Stimulated activated CD4-positive, alpha-beta T cell treated with anti-CD3 and anti-CD28 coated beads, Interleukin-12 subunit alpha, Interleukin-12 subunit beta, amount 100 ng/mL, for 48 hours (primary cell): ENCODE measurements at places on chromosomes 4 and X.

DNA sequence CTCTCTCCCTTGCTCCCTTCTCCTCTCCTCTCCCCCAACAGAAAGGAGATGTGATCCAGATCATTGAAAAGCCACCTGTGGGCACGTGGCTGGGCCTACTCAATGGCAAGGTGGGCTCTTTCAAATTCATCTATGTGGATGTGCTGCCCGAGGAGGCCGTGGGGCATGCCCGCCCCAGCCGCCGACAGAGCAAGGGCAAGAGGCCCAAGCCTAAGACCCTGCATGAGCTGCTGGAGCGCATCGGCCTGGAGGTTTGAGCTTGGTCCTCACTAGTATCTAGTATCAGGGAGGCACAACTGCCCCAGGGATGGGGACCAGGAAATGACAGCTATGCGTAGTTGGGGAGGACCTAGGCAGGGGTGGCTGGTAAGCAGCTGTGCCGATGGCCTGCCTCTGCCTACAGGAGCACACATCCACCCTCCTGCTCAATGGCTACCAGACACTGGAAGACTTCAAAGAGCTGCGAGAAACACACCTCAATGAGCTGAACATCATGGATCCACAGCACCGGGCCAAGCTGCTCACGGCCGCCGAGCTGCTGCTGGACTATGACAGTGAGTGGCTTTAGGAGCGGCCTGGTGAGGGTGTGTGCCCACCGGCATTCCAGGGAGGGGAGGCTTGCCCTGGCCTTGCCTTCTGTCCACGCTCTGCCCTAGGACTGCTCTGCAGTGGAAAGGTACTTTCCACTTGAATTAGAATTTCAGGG lies 13.0 kb downstream of the SASH3 start:
- no peak for DNase-seq

- no peak for DNase-seq
These were observed 30.0 kb downstream of the ZCCHC12 start for GRCh38 chrX:118853596-118853995.

DNA sequence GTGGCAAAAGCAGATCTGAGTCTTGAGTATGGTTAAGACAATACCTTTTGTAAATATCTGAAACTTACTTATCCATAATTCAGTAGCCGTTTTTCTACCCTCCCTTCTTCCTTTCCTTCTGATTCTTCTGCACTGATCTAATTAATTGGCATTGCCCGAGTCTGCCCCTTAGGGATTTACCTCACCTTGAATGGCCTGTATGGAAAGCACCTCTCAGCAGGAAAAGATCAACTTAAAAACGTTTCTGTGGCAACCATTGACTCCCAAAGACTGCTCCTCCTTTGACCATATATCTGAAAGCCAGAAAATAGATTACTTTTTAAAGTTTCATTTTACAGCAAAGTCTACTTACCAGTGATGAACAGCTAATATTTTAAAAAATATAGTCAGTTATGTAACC lies 496.5 kb upstream of the LCORL start:
- no peak for DNase-seq

GRCh38 chrX:154712781-154713740 lies 37.8 kb downstream of the GAB3 start:
- DNase-seq: no peak

DNA sequence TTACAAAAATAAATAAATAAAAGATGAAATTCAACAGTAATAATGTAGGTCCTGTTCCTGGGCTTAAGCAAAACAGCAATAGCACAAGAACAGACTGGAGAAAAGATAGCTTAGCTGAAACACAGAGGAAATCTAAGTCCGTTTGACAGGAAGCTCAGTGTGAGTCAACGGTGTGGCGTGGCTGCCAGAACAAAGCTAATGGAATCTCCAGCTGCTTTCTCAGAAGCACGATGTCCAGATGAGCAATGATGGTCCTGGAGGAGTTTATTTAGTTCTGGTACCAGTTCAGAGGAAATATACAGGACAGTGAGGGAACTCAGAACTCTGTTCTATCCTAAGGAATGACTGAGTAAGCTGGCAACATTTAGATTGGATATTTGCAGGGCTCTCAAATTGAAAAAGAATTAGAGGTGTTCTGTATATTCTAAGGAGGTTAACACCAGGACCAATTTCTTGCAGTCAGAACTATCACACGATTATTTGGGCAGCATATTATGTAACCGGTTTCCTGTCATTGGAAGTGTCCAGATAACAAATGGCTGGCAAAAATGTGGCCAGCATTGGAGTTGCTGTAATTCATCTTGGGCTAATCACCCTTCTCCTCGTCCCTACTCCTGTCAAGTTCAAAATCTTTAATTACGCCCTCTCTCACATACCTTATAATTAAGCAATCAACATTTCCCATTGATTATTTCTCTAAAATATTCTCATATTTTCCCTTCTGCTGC lies 12.7 kb downstream of the GAB3 start:
- DNase-seq: no peak

- DNase-seq: no peak
These were observed 80.7 kb upstream of the IGFBP7 start for GRCh38 chr4:57190601-57191481.

DNA sequence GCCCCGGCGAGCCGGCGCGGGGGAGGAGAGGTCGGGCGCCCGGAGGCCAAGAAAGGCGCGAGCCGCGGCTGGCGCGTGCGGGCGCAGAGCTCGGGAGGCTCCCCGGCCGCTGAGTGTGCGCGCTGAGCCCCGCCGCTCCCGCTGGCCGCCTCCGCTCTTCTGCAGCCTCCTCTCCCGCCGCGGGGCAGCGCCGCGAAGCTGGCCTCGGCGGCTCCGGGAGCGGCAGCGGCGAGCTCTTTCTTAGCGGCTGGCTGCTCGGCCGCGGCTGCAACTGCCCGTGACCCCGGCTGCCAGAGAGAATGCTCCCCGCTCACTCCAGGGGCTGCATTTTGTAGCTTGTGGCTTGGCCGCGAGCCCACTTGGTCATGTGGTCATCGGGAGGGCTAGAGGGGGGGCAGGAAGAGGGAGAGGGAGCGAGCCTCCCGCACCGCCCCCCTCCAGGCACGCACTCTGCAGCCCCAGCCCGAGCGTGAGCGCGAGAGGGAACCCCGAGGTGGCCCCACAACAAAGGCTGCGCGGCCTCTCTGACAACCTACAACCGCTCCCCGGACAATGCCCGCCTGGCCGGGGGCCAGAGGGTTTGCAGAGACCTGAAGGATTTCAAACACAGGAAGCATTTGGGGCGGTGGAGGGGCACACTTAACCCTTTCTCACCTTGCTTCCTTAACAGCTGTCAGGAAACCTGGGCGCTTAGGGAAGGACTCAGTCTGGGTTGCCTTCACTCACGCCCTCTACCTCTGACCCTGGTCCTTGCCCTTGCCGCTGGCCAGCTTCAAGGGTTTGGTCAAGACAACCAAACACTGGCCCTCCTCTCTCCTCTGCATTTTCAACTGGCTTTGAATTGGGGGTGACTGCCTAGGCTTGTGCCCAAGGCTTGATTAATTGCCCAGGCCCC lies at the start of gene APLN:
Gene APLN, minus strand, starts transcription at position 305 of the 895 bp plus-strand sequence. CDS start 326 bp downstream, outside the sequence.
- no peak for DNase-seq
